ENCODE measurements at places on chromosomes 5 and 9. TPM values are rescaled to one million over a fixed set of nuclear protein-coding genes. Genes with fewer than 3 reads are reported as not detected.

DNA sequence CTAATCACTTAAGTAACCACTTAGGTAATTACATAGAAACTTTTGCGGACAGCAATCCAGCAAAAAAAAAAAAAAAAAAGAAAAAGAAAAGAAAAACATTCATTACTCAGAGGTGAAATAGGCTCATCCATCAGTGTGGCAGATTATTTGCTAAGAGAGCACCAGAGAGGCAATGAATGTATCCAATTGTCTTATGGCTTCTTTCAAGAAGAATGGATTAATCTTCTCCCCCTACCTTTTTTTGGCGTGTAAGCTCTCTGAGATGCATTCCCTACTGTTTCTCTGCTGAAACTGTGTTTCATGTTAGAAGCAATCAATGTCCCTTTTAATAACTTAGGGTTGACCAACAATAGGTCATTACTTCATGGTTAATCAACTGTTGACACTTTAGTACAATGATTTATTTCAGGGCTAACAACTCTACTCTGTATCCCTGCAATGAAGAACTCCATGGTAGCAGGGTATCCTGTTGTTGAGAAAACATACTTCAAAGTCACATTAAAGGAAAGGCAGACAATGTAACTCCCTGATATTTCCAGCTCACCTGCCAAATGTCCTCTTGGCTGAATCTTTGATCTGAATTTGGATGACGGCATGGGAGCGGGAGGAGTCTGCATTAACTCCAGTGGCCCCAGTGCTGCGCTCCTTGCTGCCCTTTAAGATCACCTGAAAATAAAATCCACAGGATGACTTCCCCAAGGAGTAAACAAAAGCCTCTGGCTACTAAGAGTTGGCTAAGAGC, 57.6 kb downstream of the KIF24 start:
- DNase-seq: no peak

DNA sequence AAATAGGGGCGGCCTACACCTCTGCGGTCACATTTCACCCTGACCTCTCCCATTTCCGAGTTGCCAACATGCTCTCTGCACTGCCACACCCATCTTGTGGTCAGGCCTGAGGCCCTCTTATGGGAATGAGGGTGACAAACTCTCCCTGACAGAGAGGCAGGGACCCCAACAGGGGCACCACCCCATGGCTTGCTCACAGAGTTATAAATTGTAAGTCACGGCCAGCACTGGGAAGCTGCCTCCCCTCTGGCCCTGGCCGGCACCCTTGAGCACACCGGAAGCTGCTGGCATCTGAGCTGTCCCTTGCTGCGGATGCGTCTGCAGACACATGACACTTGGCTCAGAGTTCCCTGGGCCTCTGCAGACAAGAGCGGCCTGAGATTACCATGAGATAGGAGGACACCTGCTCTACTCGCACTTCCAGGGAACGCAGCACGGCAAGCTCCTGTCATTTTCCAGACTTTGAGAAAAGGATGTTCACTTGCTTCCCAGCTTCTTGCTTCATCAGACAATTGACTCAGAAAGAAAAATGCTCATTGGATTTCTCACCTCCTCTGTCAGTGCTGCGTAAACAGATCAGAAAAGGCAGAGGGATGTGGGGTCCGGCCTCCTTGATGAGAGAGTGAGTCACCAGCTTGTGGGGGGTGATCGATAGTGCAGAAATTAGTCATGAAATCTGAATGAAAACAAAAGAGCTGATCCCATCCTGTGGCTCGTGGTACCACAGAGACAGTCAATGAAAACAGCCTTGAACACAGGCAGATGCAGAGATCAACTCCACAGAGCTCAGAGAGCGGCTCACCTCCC, 269.8 kb downstream of the SYK start:
- DNase-seq: peak; percentile 45

The IFNA17 gene
- total RNA-seq: not detected

DNA sequence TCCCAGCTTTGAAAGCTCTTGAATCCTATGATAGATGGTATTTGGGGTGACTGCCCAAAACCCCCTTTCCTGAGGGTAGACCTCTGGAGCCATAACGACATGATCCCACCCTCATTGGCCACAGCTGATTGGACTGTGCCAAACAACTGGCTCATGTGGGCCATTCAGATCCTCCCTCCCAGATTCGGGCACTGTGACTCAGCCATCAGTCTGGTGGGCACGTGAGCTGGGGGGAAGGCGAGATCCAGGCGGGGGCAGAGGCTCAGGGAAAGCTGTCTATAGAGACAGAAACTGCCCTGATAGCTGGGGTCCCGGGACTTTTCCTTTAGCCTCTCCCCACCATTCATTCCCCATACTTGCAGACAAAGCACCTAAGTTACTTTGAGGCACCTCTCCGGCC, 15.1 kb upstream of the NCS1 start:
- DNase-seq: no peak

GRCh38 chr9:100567856-100568255, 10.0 kb upstream of the CAVIN4 start:
- DNase-seq: no peak

GRCh38 chr9:38041564-38042243, 27.3 kb downstream of the SHB start:
- no peak for DNase-seq

The UTP15 gene
- total RNA-seq: 47.5 TPM

The DMRT3 gene
- total RNA-seq: not detected

DNA sequence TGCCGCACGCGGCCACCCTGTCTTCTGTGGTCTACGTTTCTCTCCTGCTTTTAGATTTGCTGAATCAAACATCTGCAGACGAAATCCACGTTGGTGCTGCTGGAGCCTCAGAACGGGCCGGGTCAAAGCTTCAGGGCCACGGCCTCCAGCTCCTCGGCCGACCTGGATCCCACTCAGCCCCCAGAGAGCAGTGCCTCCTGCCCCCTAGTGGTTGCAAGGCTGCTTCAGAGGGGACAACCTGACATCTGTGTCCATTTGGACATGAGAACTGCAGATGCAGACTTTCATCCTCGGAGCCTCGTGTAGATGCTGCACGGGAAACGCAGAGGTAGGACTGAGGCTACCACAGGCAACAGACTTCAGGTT, 23.0 kb upstream of the SLC6A3 start:
- no peak for DNase-seq

GRCh38 chr9:133073086-133074014, 11.6 kb downstream of the CEL start:
- no peak for DNase-seq

DNA sequence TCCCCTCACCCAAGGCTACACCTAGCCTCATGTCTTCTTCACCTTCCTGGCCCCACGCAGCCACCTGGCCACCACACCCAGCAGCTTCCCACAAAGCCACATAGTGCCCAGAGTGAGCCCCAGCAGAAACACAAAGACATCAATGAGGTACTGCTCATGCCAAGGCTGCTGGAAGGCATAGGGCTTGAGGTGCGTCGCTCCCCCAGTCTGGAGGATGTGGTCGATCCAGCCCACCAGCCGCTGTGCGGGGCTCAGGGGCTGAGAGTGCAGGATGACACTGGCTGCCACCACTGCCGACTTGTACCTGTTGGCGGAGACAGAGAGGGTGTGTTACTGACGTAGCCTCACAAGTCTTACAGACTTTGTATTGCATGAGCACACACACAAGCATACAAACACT, 15.8 kb upstream of the CAPSL start:
- no peak for DNase-seq

DNA sequence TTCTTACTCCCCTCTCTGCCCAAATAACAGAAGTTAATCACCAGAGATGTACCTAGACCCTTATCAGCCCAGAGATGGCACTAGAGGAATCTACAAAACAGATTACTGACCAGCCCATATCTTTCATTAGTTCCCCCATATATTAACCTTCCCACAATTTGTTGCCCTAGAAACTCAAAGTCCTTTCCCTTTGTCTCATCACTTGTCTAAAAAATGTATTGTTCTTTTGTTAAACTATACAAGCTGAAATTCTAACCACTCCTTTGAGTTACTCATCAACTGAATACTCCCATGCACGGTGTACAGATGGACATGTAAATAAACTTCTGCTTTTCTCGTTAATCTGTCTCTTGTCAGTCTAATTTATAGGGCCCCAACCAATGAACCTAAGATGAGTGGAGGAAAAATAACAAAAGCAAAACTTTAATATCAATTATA, 130.9 kb downstream of the CCDC192 start:
- no peak for DNase-seq

GRCh38 chr5:96961053-96961452, 25.2 kb downstream of the LNPEP start:
- no peak for DNase-seq

GRCh38 chr9:127654619-127655018, 42.5 kb downstream of the STXBP1 start:
- no peak for DNase-seq

DNA sequence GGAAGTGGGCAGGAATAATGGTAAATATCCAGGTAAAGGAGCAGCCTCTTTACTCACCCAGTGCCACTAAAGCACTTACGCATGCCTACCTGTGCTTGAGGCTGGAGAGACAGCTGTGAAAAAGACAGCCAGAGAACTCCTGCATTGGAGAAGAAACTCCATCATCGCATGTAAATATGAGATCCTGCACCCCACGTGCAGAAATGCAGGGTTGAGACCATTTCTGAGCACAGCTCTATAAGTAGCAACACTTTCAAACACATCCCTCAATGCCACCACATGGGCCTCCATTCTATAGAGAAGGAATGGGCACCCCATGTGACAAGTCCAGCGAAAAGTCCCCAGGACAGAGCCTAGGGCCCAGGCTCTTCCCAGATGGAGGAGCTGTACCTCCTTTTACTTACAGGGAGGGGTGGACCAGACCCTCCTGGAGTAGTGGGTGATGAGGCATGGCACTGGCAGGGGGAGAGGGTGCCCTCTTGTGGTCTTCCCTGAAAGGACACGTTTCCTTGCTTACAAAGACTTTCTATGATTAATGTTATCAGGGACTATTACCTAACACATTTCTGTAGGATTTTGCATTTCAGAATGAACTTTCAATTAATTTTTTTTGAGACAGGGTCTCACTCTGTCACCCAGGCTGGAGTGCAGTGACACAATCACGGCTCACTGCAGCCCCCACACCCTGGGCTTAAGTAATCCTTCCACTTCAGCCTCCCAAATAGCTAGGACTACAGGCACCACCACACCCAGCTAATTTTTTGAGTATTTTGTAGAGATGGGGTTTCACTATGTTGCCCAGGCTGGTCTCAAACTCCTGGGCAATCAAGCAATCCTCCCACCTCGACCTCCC, 55.3 kb upstream of the IL17B start:
- DNase-seq: peak; percentile 77

GRCh38 chr5:78523314-78524193, 125.0 kb downstream of the LHFPL2 start:
- no peak for DNase-seq

The SHISAL2B gene
- total RNA-seq: not detected

DNA sequence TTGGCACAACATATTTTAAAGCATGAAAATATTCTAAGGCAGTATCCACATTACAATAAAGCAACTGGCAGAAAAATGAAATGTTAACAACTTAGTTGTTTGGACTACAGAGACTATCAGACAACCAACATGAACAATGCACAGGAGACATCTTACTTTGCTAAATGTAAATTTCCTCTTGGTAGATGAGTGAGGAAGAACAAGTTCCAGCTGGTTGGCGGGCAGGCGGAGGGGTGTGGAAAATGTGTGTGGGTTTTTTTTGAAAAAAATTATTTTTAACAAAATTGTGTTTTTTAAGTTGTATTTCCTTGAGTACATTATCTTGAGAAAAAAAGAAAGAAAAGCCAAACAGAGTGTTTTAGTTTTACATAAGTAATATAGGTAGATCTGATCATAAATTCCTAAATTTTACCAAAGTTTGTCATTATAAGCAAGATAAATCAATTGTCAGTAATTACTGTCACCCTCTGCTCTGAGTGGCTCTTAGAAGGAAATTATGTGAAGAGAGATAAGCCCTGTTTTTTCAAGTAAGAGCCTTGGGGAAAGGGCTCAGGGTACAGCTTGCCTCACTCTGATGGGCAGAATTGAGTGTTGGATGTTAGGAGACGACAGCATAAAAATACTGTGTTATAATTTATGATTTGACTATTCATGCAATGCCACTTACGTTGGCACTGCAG, 42.5 kb downstream of the TMEM167A start:
- DNase-seq: no peak

The REEP2 gene
- total RNA-seq: 2.5 TPM

GRCh38 chr5:149370878-149371277, 8.2 kb downstream of the IL17B start:
- DNase-seq: no peak
